ENCODE measurements at places on chromosomes 12 and 14. TPM values are rescaled to one million over a fixed set of nuclear protein-coding genes. Genes with fewer than 3 reads are reported as not detected.

The PRIMA1 gene
- 0.45 TPM for total RNA-seq

The ANP32D gene
- total RNA-seq, result not detected

The B4GALNT3 gene
- total RNA-seq, result 0.54 TPM

The ANKRD52 gene
- total RNA-seq, result 36.9 TPM

The HOXC10 gene
- total RNA-seq, result 3.0 TPM

The TESPA1 gene
- not detected for total RNA-seq

The KRT2 gene
- 0.03 TPM for total RNA-seq

The RNASE4 gene
- total RNA-seq, result 8.4 TPM

The ASIC1 gene
- total RNA-seq, result 5.1 TPM

The LRP1-AS gene
- not detected for total RNA-seq

The PYGL gene
- 177 TPM for total RNA-seq

The NGB gene
- not detected for total RNA-seq

The SERPINA10 gene
- total RNA-seq, result not detected

The IQSEC3 gene
- 0.05 TPM for total RNA-seq

The P2RX7 gene
- total RNA-seq, result not detected

The GZMB gene
- not detected for total RNA-seq

The KRT77 gene
- total RNA-seq, result not detected

The LGR5 gene
- not detected for total RNA-seq

The TMCC3 gene
- 0.99 TPM for total RNA-seq

The SCYL2 gene
- total RNA-seq, result 15.8 TPM

The B3GNT4 gene
- 0.60 TPM for total RNA-seq

The AICDA gene
- 0.17 TPM for total RNA-seq

The NYNRIN gene
- 0.44 TPM for total RNA-seq

The FOXN4 gene
- total RNA-seq, result 0.04 TPM

The SLC7A8 gene
- 1.9 TPM for total RNA-seq

The NOS1 gene
- total RNA-seq, result 0.43 TPM

The KRT79 gene
- total RNA-seq, result 0.10 TPM

The IFI27 gene
- total RNA-seq, result 1.4 TPM

The FBXL14 gene
- total RNA-seq, result 12.4 TPM

The PTGR2 gene
- total RNA-seq, result 8.2 TPM

The CYP27B1 gene
- total RNA-seq, result 1.4 TPM

The TAS2R9 gene
- not detected for total RNA-seq

The SNAPC1 gene
- 10.5 TPM for total RNA-seq

The SELPLG gene
- 0.79 TPM for total RNA-seq

The SSPN gene
- 0.37 TPM for total RNA-seq

The MFAP5 gene
- total RNA-seq, result 0.07 TPM

The SYNDIG1L gene
- total RNA-seq, result 0.03 TPM

The OR4E2 gene
- not detected for total RNA-seq

The SHMT2 gene
- 129 TPM for total RNA-seq

The CCDC175 gene
- not detected for total RNA-seq

The TPPP2 gene
- total RNA-seq, result not detected

The UNG gene
- 90.2 TPM for total RNA-seq

The SDS gene
- 1.8 TPM for total RNA-seq

The MIP gene
- not detected for total RNA-seq

The ACOT4 gene
- 2.0 TPM for total RNA-seq

The C14orf39 gene
- total RNA-seq, result not detected

The NDRG2 gene
- 2.8 TPM for total RNA-seq

The LBHD2 gene
- not detected for total RNA-seq

The B4GALNT1 gene
- 42.2 TPM for total RNA-seq

The RBP5 gene
- total RNA-seq, result not detected

The SOAT2 gene
- total RNA-seq, result 0.30 TPM

The TAS2R19 gene
- not detected for total RNA-seq

The TAS2R20 gene
- total RNA-seq, result not detected

The KRT73 gene
- total RNA-seq, result not detected

The FAM181A gene
- not detected for total RNA-seq

The CCDC38 gene
- 0.09 TPM for total RNA-seq

The SYNJ2BP gene
- total RNA-seq, result 8.9 TPM
